T-helper 17 cell (primary cell): ENCODE measurements at places on chromosomes 6 and 20.

DNA sequence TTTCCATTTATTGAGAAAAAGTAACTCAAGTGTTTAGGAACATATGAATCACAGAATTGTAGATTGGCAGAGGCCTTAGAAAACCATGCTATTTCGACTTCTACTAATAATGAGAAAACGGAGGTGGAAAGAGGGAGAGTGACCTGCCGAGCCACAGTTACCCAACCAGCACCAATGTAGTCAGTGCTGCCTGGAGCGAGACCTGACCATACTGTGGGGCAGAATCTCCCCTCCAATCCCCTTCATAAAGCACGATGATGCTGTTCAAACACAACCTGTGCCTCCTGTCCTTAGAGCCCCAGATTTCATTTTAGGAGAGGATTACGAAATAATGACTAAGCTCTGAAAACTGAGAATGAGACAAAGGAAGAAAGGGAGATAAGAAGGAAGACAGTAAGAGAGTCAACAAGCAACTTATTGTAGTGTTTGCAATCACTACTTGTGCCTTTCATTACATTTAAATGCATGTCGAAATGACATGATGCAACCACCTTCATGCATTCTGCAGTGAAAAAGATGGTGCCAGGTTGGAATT, 70.6 kb downstream of the ATXN1 start:
- DNase-seq: no peak

- DNase-seq: no peak
Observed at GRCh38 chr6:135568379-135568778, 70.8 kb upstream of the AHI1 start.

GRCh38 chr20:37246736-37247135, 14.9 kb downstream of the GHRH start:
- no peak for DNase-seq

DNA sequence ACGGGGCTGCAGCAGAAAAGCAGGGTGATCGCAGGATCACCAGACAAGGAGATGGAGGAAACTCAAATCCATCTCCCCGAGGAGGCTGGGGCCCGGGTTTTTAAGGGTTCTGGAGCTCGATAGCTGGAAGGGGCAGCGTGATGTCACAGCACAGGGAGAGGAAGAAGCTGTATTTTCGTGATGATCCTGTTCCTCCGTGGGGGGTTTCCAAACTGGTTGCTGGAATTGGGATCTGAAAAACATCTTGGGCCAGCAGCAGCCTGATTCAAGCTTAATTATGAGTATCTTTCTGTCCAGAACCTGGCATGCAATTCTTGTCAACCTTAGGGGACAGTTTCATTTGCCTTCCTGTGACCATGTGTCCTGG, 4.1 kb downstream of the CST7 start:
- no peak for DNase-seq

DNA sequence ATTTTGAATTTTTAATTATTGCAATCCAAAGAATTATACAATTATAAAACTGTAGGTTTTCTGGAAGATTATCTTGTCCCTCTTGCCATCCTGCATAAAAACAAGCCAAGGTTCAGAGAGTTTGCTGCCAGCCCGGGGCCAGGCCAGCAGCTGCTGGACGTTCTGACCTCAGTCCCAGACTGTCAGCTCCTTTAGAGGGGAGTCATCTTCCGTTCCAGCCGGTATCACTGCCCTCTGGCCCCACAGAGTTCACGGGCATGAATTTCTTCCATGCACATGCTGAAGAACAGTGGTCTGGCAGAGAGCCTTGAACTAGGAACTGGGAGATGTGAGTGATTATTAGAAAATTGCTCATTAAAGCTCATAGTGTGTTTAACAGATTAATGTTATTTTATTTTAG, 130.4 kb upstream of the QKI start:
- DNase-seq: no peak

DNA sequence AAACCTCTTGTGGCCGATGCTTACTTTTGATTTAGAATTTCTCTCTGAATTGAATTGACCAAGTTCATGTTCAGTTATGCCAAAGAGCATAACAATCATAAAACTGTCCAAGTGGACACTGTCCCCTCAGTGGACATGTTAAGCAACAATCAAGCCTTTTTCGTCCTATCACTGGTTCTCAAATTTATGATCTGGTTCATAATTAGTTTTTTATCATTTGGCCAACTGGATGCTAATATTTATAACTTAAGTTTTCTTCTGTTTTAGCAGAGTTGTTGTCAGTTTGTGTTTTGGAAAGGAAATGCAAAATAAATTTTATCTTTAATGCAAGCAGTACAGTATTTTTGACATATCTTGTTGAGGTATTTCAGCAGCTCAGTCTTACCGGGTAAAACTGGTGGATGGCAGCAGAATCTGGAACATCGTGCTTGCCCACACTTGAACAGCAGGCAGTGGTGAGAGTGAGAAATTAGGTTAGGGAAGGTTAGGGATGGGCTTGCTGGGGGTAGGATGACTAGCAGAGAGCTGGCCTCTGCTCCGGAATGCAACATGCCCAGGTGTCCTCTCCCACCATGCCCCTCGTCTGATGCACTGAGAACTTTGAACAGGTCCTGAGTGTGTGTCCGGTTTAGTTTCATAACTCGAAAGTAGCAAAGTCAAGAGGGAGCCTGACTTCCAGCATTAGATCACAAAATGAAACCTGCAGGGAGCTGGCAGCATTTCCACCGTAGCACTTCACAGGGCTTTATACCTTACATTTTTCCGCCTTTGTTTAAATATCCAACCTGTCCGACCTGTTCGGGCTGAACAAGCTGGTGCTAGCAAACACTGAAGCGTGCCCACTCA, 93.1 kb downstream of the RREB1 start:
- DNase-seq: no peak

GRCh38 chr6:125533710-125534397, 215.6 kb upstream of the HEY2 start:
- DNase-seq: no peak

DNA sequence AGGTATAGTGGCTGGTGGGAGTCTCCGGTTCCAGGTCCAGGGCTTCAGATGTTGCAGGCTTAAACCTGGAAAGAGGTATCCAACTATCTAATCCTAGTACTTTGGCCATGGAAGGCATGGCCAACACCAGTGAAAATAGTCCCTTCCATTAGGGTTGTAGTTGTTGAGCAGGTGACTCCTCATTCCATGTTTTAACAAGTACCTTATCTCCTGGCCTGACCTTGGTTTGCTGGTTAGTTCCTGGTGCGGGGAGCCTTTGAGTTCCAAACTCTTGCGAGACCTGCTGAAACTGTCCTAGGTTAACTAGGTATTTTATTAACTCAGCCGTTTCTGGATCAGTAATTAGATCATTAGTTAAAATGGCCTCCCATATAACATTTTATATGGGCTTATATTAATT, 165.1 kb upstream of the PROKR2 start:
- DNase-seq: no peak

DNA sequence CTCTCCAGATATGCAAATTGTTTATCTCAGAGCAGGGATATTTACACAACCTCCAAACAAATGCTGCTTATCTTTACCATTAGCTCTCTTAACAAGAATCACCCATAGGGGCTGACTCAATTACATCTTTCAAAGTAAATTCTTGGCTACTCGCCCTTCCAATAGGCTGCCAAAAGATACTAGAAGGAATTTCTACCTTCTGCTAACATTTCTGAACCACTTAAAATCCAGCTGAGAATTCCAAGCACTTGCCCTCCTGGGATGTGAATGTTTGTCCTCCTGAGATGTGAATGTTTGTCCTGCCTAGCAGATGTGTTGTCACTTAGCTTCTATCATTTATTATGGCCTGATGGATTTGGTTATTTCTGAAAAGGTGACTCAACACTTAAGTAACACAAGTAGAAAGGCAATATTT, 388.0 kb downstream of the GJA1 start:
- no peak for DNase-seq

DNA sequence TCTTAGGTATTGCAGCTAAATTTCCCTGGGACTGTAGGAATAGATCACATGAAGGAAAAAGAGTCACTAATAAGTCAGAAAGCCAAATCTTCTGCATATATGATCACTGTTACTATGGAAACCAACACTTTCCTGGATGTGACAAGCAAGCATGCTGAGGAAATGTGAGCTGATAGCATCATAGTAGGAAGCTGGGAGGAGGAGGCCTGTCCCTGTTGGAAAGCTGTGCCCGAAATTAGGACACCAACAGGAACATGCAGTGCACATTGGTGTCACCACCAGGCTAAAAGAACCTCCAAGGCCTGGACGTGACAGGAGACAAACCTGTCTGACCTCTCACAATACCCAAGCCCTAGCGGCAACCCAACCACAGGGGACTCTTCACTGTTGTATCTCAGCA, 181.9 kb upstream of the PCSK2 start:
- no peak for DNase-seq

- DNase-seq: no peak
Observed at GRCh38 chr6:119446609-119447008, 97.0 kb upstream of the MAN1A1 start.

GRCh38 chr6:66128656-66129055, 421.6 kb upstream of the EYS start:
- DNase-seq: no peak

GRCh38 chr6:156154896-156155295, 622.3 kb upstream of the ARID1B start:
- DNase-seq: no peak

GRCh38 chr6:89032599-89032998, 48.0 kb upstream of the PNRC1 start:
- no peak for DNase-seq

DNA sequence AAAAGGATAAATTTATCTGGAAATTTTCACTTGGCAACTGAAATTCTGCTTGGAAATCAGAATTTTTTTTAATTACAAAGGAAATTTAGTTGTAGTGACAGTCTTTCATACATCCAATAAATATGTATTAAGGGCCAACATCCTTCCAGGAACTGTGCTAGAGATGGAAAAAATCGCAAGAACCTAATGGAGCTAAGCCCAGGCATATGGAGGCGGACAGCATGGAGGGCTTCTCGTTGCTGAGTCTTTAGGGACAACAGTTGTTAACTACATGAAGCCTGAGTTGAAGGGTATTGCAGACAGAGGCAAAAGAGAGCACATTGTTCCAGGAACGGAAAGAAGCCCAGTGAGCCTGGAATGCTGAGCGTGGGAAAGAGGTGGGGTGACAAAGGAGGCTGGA, 208.9 kb downstream of the IBTK start:
- no peak for DNase-seq

GRCh38 chr6:69732640-69733039, 64.2 kb downstream of the LMBRD1 start:
- no peak for DNase-seq

DNA sequence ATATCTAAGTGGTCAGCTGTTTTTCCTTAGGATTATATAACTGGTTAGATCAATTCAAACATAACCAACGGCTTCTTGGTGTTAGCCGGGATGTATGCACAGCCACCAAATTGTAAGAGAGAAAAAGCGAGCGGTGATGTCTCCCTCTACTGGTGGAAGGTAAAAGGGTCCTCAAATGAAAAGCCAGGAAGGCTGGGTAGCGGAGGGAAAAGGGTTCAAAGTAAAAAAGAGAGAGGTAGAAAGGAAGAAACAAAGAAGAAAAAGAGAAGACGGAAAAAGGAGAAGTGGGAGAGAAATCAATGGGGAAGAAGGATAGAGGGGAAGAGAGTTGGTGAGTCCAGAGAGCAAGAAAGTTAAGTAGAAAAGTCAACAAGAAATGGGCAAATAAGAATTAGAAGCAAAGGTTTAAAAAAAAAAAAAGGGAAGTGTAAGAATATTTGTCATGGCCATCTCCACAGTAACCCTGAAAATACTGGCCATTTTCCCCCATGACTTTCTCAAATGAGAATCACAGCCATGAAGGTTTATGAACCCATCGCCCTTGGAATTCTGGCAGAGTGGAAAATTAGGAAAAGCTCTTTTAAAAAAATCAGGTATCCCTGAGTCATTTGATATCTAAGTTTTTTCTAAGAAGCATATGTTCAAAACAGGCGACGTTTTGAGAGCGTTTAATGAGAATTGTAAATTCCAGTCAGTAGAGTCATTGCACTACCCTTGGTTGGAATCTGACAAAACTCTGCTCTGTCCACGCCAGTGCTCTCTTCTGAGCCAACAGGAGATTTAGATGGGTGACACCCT, 155.6 kb upstream of the SNX9 start:
- DNase-seq: no peak

DNA sequence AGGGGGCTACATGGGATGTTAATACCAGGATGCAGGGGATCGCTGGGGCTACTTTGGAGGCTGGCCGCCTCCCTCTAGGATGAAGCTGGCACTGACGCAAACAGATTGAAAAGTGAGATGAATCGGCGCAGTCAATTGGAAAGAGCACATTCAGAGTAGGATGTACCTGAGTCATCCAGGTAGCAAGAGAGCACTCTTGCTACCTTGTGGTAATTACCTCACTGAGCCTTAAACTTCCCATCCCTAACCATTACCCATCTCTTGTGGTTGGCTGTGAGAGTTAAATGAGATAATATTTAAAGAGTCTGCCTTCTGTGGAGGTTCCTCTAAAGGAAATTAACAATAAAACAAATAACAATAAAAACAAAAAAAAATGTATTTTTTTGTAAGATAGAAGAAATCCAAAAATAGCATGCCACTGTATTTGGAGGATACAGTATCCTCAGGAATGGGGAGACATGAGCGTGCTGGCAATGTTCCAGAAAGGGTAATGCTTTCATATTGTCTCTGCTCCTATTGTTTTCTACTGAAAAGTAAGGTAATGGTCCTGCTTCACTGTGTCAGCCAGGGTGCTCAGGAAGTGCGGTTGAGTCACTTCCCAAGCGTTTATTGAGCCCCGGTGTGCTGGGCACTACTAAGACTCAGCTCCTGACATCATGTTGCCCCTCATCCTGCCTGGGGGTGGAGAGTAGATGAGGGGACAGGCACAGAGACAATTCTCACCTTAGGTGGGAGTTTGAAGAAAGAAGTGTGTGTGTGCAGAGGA, 301.1 kb downstream of the EYA4 start:
- DNase-seq: no peak

- DNase-seq: no peak
Observed at GRCh38 chr6:149168968-149169367, 148.5 kb upstream of the TAB2 start.

DNA sequence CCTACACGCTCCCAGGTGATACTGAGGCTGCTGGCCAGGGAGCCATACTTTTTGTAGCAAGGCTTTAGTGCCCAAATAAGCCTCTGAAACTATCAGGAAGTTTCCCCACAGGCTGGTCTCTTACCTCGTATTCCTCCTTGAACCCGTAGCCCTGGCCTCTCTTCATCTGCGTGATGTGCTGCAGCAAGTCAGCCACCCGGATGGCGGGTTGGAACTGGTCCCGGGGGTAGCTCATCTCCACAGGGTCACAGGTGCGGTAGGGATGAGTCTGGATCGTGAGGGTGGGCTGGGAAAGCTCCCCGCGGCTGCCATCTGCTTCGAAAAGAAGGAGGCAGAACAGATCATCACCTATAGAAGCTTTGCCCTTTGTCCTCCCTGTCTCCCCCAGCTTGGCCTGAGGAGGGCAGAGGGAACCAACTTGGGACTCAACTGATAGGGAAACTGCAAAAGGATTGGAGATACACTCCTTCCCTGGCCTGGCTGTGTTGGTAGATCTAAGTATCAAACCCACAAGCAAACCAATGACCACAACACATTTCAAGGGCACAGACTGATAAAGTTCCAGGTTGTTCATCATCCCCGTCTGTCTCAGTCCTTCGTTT, 543.2 kb upstream of the CHD6 start:
- no peak for DNase-seq

GRCh38 chr6:64712606-64713005, 994.4 kb downstream of the EYS start:
- DNase-seq: no peak

GRCh38 chr6:146984251-146984924, 219.8 kb upstream of the STXBP5 start:
- no peak for DNase-seq
